ENCODE measurements at places on chromosomes 3 and 15.

GRCh38 chr15:70559265-70560239 is 203.8 kb downstream of the UACA start:
- peak; percentile 25 for DNase-seq

GRCh38 chr3:10599017-10599416 is 93.6 kb upstream of the ATP2B2 start:
- DNase-seq = no peak

- DNase-seq = no peak
Measured at GRCh38 chr3:48407542-48408099, 22.3 kb downstream of the PLXNB1 start.

DNA sequence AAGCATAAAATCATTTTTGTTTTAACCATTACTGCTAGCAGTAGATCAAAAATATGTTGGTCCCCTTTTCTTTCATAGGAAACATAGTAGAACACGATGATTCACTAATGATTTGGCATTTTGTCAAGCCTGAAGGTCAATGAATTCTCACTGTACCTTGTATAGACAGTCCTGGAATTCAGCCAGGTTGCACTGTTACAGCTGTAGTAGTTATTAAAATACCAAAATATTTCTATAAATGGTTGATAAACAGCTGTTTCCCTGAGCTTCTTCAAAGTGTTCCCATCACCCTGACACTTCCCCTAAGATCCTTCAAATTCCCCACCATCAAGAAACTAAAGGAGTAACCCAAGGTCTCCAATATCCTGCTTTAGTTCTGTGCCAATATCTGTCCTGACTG is 200.9 kb downstream of the ATP8B4 start:
- no peak for DNase-seq

DNA sequence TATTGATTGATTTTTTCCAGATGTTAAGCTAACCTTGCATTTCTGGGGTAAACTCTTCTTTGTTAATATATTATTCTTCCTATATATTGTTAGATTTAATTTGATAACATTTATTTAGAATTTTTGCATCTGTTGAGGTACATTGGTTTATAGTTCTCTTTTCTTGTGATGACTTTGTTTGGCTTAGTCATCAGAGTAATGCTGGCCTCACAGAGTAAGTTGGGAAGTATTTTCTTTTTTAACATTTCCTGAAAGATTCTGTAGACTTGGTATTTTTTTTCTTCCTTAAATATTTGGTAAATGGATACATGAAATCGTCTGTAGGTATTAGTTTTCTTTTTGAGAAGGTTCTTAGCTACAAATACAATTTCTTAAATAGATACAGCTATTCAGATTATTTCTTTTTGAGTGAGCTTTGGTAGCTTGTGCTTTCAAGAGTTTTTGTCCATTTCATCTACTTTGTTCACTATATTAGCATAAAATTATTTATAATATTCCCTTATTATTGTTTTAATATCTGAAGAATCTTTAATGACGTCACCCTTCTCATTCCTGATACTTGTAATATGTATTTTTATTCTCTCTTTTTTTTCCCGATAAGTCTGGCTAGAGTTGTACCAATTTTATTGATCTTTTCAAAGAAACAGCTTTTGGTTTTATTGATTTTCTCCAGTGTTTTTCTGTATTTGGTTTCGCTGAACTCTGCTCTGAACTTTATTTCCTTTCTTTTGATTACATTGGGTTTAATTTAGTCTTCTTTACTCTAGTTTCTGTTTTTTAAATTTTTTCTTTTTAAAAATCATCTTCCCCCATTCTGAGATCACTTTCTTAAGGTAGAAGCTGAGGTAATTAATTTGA is 6.5 kb upstream of the HPS3 start:
- no peak for DNase-seq

DNA sequence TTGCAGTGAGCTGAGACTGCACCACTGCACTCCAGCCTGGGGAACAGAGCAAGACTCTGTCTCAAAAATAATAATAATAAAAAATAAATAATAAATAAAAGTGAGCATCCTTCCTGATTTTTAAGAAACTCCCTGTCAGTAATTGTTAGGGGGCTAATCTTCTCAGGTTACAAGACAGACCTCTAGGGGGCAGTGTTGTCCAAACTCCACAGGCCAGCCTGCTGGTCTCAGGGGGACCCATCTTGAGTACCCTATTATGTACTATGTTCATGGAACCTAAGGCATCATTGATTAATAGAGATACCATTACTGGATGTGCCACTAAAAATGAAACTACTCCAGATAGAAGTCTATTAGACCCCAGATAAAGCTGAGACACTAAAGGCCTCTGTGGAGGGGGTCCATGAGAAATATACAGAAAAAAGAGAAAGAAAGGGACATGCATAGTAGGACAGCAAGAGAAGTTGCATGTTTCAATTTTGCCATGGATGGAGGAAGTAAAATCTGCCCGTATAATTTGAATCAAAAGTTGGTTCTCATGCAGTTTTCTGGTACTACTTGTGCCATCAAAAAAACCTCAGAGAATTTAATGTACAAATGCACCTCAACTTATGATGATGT is 85.5 kb upstream of the CDV3 start:
- peak; percentile 27 for DNase-seq

DNA sequence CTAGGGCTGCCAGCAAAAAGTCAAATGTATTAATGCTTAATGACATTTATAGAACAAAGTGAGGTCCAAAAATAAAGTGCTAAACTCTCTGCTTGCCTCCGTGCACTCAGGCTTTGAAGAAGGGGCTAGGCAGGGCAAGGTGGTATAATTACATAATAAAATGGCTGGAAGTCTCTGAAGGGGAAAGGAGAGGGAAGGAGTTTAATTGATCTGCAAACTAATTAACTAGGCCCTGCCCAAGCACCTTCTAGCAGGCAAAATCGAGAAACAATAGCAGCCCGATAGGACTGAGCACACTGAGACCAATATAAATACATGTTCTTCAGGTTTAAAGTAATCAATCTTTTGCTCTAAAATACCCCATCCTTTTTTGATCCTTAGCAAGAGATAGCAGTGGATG is 13.0 kb downstream of the DIS3L start:
- no peak for DNase-seq

DNA sequence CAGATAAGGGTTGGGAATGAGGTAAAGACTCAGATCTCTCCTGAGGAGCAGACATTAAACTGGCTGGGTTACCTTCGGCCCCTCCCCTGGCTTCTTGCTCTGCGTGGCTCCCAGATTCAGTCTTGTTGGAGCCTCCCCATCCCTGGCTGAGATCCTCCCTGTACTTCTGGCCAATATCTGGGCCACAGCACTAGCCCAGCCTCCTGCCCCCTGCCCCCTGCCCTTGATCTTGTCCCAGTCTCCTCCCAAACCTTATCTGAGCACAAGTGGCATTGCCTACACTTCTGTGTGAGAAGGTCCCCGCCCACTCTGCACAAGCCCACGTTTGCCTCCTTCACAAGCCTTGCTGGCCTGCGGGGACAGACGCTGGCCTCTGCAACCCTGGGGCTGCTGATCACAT is 16.8 kb downstream of the PLA2G4F start:
- no peak for DNase-seq

DNA sequence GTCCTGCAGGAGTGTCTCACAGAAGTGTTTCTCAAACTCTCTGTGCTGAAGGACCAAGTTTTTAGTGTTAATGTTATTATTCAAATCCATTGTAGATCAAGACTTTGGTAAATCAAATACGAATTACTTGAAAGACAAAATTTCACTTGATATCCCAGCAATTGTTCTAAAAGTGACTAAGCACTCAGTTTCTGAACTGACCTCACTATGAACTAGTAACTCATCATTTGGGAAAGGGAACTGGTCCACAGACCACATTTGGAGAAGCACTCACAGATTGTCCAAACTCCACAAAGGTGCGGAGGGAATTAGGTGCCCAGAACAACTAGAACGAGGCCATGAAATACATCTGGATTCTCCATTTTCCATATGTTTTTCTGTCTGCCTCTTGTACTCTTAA is 25.6 kb downstream of the FAM43A start:
- no peak for DNase-seq

DNA sequence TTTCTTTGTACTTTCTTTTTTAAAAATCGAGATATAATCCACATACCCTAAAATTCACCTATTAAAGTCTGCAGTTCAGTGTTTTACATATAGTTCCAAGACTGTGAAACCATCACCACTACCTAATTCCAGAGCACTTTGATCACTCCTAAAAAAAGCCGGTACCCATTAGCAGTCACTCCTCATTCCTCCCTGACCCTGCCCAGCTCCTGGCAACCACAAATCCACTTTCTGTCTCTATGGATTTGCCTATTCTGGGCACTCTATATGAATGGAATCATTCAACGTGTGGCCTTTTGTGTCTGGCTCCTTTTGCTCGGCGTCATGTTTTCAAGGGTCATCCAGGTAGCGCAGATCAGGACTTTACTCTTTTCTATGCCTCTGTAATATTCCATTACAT is 17.3 kb downstream of the TRPM1 start:
- no peak for DNase-seq

DNA sequence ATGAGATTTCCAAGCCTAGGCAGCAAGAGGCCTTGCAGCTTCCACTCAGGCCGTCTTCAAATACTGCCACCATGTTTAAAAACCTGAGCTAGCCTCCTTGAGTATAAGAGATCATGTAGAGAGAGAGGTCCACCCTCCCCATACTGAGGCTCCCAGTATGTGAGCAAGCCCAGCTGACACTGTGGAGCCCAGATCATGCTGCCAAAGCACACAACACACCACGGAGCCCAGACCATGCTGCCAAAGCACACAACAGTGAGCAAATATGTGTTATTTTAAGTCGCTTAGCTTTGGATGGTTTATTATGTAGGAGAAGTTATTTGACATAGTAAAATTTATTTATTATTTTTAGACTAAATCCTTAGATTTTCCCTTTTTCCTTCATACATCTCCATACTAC is 333.7 kb downstream of the CTNNB1 start:
- DNase-seq = no peak

GRCh38 chr15:70976851-70977250 is 84.2 kb downstream of the LRRC49 start:
- DNase-seq = no peak

GRCh38 chr15:49382394-49382793 is 40.6 kb upstream of the FGF7 start:
- no peak for DNase-seq

GRCh38 chr3:60198179-60198720 is 1053.0 kb downstream of the FHIT start:
- DNase-seq = no peak

DNA sequence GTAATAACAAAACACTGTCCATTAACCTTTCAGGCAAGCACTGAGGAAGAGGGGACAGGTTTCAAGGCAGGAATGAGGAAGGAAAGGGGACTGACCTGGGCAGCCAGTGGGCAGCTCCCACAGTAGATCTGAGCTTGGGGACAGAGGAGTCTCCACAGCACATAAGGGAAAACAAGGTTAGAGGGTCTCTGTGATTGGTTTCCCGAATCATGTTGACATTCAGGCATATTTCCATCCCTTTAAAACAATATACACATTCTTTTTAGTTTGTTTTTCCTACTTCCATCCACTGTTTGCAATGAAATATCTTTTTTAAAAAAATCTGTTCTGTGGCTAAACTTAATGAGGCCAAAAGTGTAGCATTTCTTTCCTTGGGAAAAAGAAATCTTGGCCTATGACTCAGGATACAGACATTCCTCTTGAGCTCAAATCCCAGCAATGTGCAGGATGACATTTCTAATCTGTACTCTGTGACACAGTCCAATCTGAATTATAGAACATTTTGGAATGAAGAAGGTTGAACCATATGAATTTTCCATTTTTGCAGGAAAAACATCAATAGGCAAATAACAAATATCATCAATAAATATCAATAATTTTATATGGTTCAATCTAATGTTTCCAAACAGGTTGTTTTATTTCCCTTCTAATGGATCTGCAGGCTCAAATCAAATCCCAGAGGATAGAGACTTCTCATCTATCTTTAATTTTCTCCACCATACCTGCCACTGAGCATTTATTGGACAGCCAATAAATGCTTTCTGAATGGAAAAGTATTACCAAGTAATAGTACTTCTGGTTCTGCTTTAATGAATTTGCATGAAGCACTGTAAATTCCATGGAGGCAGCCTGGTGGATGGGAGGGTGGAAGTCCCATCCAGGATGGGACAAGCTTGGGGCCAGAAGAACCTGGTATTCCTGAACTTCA is 54.1 kb downstream of the ITGB5 start:
- DNase-seq = no peak

DNA sequence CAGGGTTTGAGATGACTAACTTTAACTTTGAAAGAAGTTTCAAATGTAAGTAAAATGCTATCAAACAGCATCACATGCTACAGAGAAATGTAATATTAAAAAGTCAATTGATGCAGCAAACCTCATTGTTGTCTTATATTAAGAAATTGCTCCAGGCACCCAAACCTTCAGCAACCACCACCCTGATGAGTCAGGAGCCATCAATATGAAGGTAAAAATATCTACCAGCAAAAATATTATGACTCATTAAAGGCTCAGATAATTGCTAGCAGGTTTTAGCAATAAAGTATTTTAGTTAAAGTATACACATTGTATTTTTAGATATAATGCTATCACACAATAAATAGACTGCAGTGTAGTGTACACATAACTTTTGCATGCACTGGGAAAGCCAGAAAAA is 746.3 kb downstream of the ZPLD1 start:
- no peak for DNase-seq

GRCh38 chr3:25448750-25449692 is 21.0 kb downstream of the RARB start:
- DNase-seq = no peak

GRCh38 chr3:9957214-9957613 is 5.0 kb upstream of the PRRT3 start:
- no peak for DNase-seq

DNA sequence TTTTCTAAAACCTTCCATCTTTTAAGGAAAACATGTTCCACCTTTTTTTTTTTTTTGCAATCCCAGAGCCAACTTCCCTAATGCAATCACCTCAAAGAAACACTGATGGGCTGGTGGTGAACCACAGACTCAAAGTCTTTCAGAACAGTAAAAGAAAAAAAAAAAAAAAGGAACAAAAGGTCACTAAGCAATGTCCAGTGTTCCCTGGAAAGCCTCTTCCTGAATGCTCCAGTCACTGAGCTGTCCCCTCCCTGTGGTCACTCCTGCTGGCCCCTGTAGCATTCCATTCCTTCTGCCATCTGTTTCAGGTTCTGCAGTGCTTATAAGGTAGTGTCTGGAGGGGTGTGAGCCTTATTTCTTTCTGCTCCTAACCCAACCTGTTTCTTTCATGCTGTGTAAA is 53.3 kb downstream of the AAGAB start:
- DNase-seq = no peak

GRCh38 chr3:128198313-128198712 is 45.0 kb downstream of the EEFSEC start:
- DNase-seq = no peak

DNA sequence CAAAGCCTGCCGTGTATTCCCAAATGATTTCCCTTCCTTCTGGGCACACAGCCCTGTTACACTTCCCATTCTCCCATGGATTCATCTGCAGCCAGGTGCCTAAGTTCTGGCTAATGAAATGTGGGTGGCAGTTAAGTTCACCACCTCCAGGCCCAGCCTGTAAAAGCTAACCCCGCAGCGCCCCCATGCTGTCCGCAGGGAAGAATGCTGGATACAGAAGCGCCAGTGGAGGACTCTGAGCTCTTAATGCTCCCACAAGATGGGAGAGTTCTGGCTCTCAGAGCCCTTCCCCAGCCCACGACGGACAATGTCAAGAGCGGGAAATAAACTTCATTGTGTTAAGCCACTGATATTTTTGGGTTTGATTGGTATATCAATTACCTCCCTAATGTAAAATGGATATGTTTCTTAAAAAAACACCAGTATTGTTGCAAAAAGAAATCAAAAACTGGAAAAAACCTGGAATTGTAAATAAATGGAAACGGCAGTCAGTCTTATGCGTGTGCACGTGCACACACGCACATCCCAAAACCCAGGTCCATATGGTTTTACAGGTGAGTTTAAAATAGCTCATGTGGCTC is 37.7 kb upstream of the FGD5 start:
- no peak for DNase-seq

All from stimulated activated CD4-positive, alpha-beta T cell treated with anti-CD3 and anti-CD28 coated beads, Interleukin-1b, Interleukin-23, amount 100 ng/mL, for 1 hour (primary cell).